Non-pigmented ciliary epithelial cell (primary cell): ENCODE measurements at places on chromosomes 11 and 22.

DNA sequence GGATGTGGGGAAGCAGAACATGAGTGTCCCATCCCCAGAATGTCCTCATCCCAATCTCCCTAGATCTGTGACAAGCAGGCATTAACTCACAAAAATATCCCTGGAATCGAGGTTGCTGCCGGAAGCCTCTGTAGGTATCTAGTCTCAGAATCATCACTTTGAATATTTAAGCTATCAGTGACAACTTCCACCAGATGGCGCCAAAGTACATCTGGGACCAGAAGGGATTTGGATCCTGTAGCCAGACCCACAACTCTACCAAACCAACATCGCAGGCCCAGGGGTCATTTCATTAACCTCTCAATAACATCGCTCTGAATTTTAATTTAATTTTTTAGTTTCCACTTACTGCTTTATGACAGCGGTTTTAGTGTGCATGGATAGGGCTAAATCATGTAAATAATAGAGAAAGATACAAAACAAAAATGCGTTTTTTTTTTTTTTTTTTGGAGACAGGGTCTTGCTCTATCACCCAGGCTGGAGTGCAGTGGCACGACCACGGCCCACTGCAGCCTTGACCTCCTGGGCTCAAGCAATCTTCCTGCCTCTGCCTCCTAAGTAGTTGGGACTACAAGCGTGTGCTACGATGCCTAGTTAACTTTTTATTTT is 1.1 kb upstream of the EXT2 start:
- DNase-seq, result peak; percentile 35

DNA sequence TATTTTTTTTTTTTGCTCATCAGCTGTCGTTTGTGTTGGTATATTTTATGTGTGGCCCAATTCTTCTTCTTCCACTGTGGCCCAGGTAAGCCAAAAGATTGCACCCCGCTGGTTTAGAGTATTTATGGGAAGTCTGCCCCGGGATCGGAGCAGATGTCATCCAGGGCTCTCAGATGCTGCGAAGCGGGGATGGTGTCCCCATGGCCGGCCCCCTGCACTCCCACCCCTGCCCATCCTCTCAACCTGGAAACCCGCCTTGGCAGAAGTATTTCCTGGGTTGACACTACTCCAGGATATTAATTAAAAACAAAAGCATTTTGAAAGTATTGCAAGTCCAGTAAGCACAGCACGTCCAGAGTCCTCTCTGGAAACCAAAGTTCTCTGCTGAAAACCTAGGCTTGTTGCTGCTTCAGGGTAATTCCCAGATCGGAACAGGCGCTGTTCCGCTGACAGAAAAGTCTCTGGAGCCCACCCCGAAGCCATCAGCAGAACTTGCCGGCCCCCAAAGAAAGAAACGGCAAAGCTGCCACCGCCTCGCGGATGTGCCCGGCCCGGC is 833 bp downstream of the SCUBE2 start:
- DNase-seq, result no peak

DNA sequence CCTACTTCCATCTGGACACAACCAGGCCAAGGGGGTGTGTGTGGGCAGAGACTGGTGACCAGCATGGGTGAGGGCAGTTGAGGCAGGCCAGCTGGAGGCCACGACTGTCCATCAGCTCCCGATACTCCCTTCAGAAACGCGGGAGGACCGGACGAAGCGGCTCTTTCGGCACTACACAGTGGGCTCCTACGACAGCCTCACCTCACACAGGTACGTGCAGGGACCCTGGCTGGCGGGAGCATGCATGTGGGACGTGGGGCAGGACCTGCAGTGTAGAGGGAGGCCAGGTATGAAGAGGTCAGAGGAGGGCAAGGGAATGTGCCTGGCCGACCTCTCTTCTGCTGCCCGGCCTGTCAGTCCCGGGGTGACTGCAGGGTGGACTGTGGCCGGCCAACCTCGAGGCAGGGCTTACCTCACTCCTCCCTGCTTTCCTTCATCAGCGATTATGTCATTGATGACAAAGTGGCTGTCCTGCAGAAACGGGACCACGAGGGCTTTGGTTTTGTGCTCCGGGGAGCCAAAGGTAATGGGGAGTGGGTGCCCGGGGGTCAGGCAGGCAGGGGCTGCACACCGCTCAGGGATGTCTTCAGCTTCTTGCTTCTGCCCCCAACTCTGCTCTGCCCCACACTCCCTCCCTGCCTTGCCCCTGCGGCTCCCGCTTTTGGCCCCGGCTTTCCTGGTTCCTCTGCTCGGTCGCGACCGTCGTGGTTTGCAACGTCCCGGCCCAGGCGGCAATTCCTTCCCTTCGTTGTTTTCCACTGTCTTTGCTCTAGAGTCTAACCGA is 31.3 kb downstream of the SHANK3 start:
- DNase-seq, result no peak

DNA sequence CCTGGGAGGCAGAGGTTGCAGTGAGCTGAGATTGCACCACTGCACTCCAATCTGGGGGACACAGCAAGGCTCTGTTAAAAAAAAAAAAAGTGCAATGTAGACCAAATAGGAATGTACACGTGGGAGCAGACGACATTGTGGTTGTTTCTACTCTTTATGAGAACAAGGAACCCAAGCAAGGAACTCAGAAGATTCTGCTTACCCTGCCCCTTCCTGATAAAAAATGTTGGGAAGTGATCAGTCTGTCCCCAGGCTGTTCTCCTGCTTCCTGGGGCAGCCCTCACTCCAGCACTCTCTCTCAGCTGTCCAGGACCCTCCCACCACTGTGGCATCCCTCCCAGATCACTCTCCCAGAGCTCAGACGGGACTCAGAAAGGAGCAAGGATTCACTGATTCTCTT is 31.8 kb downstream of the SLCO2B1 start:
- no peak for DNase-seq

DNA sequence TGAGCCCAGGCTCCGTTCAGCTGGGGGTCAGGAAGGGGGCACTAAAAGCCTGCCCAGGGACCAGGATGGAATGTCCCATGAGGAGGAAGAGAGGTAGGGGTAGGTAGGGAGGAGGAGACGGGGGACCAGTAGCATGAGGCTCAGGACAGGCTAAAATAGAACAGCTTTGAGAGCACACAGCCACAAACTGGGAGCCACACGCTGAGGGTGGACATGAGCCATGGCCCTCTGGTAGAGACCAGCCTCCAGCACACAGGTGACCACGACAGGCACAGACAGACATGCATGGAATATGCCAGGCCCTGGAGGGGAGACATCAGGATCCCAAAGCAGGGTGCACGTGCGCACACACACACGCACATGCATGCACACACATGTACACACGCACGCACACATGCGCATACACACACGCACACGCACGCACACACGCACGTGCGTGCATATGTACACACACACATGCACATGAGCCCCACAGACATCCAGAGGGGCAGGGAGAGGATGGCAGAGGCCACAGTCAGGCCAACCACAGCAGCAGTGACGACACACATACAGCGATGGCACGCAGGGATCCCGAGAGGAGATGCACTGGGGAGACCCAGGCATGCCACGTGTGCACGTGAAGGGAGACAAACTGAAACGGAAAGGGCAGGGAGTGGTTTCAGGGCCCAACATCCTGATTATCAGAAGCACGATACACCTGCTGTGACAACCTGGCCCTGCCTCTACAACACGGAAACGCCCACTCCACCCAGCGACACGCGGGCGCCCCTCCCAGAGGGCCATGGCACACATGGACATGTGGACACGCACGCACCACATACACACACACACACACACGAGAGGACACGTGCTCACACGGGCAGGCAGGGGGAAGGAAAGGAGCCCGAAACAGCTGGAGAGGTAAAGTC is 25.7 kb downstream of the LRRC10B start:
- DNase-seq, result no peak

DNA sequence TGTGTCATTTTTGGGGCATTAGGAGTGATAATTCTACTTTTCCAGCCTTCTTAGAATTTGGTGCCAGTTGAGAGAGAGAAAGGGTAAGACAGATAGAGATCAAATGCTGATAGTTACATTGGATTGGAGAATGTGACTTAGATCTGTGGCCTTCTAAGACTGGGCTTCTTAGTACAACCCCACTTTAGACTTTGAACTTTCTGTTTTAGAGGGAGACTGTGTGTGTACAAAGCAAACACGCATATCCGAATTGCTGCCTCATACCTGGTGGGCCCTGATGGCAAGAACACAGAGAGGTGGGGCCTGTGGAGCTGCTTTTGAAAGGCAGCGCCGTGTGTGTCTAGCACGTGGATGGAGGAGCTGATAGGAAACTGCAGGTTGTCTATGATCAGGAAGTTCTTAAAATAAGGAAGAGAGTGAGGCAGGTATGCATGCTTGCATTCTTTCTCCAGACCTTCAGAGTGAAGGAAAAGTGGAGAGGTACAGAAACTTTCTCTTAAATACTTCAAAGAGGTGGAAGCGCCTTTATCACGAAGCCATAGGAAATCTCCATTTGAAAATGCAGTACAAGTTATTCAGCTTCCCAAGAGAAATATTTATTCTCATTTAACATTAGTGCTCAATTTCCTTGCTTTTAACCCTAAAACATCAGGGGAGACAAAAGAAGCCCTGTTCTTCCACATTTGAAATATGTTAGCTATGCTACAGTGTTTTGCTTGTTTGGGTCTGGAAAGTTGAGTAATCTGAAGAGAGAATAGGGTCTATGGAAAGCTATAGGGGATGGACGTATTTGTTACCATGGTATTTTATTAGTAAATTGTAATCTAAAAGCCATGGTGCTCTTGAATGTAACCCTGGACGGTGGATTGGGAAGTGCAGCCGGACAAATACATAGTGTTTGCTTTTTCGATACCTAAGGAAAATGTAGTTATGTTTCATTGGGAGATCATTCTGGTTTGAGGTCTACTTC is 13.7 kb downstream of the PDHX start:
- no peak for DNase-seq

GRCh38 chr11:67539550-67539949 is 16.3 kb upstream of the CABP2 start:
- no peak for DNase-seq

- no peak for DNase-seq
Observed at GRCh38 chr11:124122123-124122522, 6.9 kb downstream of the VWA5A start.

GRCh38 chr11:9264316-9265210 is 587 bp downstream of the DENND5A start:
- DNase-seq, result peak; percentile 41

DNA sequence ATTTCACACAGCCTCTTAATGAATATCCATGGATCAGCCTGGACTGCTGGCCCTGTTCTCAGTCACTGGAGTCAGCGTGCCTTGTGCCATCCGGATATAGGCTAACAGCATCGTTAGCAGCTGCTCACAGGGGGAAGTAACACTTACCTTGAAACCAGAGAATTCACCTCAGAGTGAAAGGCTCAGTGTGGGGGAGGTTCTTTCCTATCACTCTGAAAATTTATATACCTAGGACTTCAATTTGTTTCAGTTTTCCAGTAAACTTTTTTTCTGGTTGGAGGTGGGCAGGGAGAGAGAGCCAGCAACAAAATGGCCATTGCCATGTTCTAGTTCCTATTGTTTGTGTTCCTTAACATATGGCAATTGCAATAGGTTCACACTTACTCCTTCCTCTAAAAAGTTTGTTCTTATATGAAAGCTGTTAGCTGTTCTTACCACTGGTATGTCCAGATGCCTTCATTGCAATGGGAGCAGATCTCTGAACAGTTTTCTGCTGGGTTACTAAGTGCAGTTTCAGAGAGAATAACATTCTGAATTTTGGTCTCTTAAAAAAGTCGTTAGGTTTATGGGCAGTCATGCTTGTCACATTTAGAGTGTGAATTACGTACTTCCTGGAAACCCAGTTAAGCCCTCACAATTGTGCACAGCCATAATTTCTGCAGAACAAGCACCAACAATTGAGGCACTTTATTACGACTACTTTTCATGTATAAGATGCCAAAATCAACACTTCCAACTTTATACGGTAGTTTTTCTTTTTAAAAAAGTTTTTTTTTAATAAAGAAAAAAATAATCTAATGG is 247.6 kb downstream of the CADM1 start:
- DNase-seq, result no peak

- peak; percentile 35 for DNase-seq
Observed at GRCh38 chr11:63489879-63490278, 1.1 kb downstream of the PLAAT5 start.

DNA sequence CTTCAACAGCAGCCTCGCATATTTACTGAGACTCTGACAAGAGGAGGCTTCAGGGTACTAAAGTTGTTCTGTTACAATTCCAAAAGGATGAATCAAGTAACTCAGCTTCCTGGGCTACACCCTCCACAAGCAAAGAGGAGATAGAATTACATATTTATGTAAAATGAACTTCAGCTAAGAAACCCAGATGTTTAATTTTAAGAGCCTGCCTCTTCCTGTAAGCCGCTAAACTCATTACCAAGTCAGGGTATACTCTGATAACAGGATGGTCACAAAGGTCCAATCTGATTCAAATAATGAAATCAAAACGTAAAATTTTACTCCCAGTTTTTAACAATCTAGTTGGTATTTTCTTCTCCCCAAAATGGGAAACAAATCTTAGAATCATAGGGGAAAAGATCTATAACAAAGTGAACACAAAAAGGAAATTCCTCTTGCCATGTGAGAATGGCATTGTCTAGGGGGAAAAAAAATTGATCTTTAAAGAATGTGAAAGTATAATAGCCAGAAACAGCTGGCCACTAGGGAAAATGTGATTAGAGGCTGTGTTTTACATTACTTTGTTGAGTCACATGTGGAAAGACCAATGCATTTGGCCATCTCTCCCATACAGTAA is 30.9 kb downstream of the CHEK2 start:
- peak; percentile 76 for DNase-seq

- no peak for DNase-seq
Observed at GRCh38 chr11:79259800-79260199, 181.0 kb downstream of the TENM4 start.

DNA sequence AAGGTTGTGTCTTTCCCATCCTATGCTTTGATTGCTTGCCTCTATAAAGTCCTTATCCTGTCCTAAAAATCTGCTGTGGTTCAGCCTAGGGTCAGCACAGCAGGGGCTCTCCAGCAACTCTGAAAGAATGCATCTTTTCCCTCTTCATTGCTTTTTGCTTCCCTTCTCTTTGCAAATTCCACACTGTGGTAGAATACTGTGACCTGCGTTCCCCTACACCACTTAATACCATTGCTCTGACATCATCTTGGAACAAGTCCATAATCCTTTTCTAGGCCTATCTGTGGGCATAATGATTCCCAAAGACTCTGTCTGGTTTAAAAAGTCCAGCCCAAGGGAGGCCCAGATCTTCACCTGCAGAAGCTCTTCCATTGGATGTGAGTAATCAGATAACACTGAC is 177.7 kb downstream of the NAV2 start:
- DNase-seq, result peak; percentile 92

DNA sequence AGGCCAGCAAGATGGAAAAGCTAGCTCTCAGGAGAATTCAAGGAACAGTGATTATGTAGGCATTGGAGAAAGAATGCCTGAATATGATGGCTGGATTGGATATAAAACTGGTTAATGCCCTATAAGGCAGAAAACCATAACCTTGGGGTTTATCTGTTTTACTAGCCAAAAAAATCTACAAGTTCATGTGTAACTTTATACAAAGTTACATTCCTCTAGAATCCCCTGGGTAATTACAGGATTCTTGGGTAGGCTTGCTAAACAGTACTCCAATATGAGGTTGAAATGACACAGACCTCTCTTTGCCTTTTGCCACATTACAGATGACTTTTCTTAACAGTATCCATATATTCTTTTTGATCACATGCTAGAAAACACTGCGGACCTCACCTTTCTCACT is 26.0 kb downstream of the TSPAN18 start:
- DNase-seq, result no peak
